Cardiac septum (tissue), 1 donor: ENCODE measurements at places on chromosomes 2 and 18. TPM values are rescaled to one million over a fixed set of nuclear protein-coding genes. Genes with fewer than 3 reads are reported as not detected.

GRCh38 chr2:102120701-102121159 is 21.8 kb upstream of the IL1R1 start:
- no peak for DNase-seq

DNA sequence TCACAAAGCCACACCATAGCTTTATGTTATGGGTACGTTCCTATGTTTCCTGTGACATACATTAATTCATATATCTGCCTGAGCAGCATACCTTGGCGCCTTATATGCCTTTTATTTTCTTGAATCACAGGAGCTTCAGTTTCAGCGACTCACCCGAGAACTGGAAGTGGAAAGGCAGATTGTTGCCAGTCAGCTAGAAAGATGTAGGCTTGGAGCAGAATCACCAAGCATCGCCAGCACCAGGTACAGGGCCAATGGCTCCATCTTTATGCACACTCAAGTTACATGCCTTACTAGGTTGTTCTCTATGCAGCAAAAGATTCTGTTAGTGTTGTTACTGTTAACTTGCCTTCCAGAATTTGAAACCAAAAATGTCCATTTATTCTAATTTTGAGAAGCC is 120.4 kb downstream of the PKP4 start:
- DNase-seq = no peak

DNA sequence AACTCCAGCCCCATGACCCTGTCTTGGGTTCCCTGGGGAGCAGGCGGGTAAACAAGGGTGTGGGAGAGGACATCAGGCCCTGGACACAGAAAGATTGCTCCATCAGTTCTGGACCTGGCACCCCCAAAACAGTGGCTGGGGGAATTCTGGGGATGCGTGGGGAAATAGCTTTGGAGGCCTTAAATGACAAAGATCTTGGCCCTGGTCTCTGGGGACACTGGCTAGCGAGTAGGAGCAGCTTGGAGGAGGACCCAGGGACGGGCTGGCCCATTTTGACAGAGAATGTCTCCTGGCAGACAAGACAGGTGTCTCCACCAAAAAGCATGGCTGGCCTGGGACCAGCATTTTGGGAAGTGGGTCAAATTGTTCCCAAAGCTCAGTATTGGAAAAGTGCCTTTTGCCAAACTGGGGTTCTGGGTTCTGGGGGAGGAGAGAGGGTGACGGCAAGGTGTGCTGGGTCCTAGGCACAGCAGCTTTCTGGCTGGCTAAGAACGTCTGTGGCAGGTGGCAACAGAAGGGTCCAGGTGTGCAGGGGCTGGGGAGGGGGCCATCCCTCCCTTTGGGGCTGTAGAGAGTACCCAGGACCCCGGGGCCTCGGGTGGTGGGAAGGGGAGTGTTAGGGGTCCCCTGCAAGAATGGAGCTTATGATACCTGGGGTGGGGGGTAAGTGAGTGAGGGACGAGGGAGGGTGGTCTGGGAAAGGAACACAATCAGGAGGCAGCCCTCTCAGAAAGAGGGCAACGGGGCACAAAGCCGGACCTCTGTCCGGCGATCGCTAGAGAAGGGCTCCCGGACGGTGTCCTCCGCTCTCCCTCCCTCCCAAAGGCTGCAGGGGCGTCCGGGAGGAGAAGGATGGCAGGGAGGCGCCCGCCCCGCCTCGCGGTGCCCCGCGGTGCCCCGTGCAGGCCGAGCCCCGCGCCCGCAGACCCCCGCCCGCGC is 556 bp downstream of the CYRIA start:
- no peak for DNase-seq

GRCh38 chr2:112993831-112994230 is 11.4 kb upstream of the IL36A start:
- DNase-seq = no peak

- DNase-seq = no peak
Measured at GRCh38 chr2:203346612-203347011, 18.4 kb downstream of the ABI2 start.

GRCh38 chr18:76420898-76421684 is 74.0 kb downstream of the ZNF516 start:
- no peak for DNase-seq

GRCh38 chr2:226678422-226678821 is 121.2 kb downstream of the IRS1 start:
- DNase-seq = no peak

- DNase-seq = peak; percentile 64
Measured at GRCh38 chr2:232336241-232336736, 42.3 kb upstream of the ALPP start.

GRCh38 chr18:56166914-56167313 is 471.5 kb downstream of the TXNL1 start:
- DNase-seq = no peak

- DNase-seq = no peak
Measured at GRCh38 chr2:206086716-206087350, 859 bp upstream of the INO80D start.

DNA sequence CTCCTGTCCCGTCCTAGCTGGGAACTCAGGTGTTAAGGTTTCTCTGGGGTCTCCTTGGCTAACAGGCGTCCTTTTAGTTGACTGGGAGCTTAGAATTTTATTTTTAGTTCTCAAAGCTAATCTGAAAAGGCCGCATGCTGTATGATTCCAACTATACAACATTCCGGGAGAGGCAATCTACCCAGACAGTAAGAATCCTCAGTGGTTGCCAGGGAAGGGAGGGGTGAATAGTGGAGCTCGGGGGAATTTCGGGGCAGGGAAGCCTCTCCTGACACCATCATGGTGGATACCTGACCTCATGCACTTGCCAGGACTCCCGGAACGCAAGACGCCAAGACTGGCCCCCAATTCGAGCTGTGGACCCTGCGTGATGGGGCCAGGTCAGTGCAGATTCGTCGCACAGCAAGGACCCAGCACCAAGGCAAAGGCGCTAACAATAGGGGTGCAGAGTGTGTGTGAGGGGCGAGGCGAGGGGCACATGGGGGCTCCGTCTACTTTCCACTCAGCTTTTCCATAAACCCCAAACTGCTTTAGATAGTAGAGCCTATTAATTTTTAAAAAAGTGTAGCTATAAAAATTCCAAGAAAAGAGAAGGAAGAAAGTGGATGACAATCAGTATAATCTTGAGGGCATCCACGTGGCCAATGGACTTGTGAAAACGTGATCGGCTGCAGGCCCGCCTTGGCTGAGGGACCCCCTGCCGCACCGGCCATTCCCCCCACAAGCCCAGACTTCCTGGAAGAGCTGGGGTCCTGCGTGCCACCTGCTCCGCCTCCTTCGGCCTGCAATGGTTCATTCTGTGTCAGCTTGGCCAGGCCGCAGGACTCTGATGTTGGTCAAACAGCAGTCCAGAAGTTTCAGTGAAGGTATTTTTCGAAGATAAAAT is 17.3 kb downstream of the PDCD1 start:
- DNase-seq = peak; percentile 74

DNA sequence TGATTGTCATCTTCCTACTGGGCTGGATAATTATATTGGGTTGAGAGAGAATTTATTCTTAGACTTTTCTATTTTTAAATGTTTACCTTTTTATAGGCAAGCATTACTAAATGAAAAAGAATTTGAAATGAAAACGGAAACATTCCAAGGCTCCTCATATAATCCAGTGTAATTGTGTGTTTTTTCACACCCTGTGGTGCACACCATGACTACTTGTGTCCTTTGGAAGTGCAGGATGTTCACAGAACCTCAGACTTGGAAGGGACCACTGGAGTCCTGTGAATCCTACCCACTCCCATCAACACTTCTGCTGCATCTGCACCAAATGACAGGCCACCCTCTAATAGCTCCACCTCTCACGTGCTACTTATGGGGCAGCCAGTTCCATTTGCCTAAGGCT is 48.0 kb downstream of the NAT8 start:
- no peak for DNase-seq

- no peak for DNase-seq
Measured at GRCh38 chr2:101251844-101252407, 760 bp upstream of the CNOT11 start.

DNA sequence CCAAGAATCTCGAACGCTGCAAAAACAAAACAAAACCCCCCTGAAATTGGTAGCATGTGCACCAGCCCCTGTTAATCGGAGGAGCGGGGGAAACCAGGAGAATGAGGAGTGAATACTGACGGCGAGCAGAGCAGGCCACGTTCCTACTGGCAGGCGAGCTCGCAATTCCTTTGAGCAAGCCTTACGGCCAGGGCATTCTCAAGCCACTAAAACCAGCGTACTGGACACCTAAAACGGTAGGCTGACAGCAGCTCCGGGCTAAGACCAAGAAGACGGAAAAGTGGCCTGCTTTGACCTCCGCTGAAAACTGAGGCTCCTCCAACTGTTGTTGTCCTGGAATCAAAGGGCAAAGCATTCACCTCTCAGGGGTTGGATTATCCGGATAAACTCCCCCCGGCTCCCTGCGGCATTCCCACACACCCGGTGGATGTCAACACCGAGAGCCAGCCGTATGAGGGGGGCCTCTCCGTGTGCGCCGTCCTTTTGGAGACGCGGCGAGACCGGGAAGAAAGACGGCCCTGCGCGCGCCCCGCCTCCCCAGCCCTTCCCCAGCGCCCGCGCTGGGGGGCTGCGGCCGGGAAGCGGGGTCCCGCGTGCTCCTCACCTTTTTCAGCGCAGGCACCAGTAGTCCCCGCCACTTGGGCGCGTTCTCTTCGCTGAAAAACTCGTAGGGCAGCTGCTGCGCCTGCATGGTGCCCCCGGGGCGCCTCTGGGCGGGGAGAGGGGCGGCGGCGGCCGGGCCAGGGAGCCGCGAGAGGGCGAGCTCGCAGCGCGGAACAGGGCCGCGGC is 925 bp downstream of the SOS1 start:
- peak; percentile 80 for DNase-seq

DNA sequence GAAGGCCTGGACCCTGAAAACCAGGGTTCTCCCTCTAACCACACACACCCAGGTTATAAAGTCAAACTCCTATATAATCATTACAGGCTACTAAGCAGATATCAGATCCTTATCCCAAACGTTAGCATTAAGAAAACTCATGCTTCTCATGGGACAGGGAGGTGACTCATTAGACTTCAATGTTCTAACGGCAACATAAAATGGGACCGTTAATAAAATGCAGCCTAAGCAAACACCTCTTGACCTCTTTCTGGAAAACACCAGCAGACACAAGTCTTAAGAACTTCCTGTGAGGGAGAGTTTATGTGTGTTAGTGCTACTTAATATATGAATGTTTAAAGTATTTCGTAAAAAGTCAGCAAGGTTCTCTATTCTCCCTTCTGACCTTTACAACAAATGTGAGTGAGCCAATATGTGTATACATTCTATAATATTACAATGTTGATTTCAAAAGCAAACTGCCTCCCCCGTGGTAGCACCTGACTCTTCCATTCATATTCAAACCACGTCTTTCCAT is 31.7 kb downstream of the LPIN2 start:
- no peak for DNase-seq

GRCh38 chr2:172456002-172456401 is 28.6 kb downstream of the ITGA6 start:
- DNase-seq = no peak

GRCh38 chr2:20617081-20617575 is 33.8 kb downstream of the HS1BP3 start:
- DNase-seq = peak; percentile 84

DNA sequence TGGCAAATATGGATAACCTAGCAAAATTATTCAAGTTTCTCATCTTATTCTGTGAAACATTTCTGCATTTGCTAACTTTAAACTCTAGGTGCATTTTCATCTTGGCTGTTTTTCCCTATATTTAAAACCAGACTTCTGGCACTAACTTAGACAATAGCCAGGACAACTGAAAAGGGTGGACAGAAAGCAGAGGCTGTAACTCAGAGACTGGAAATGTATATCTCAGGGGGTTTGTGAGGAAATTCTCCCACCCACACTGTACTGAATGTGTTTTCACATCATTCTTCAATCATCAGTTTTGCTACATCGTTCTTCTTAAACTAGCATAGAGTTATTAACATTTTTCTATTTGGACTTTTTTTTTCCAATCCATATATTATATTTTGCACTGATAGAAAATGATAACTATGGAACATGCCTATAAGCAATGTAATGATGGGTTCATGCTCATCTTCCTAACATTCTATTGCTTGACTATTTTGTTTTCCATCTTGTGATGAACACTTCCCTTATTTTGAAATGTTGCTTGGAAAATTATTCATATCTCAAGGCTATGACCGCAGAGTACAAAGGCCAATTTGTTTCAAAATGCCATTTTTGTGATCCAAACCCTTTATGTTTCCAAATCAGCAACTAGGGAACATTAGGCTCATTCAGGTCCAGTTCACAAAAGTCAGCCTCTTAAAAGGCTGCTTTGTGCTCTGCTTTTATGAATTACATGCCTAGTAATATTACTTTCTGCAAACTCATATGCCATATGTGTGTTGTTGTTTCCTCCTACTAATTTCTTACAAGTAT is 125.8 kb upstream of the CDH19 start:
- no peak for DNase-seq

- no peak for DNase-seq
Measured at GRCh38 chr2:40457837-40458236, 5.9 kb upstream of the SLC8A1 start.

GRCh38 chr2:85756822-85757435 is 3.1 kb downstream of the ATOH8 start:
- DNase-seq = no peak

- DNase-seq = no peak
Measured at GRCh38 chr2:152655880-152656279, 61.4 kb downstream of the PRPF40A start.

- DNase-seq = no peak
Measured at GRCh38 chr2:29233428-29233827, 118.2 kb downstream of the CLIP4 start.

QPCT gene
- total RNA-seq = 5.2 TPM

STK39 gene
- 24.6 TPM for total RNA-seq

NMS gene
- total RNA-seq = not detected

BCL11A gene
- total RNA-seq = 16.9 TPM

COL3A1 gene
- 180 TPM for total RNA-seq

SH3RF3 gene
- total RNA-seq = 11.2 TPM

TWIST2 gene
- total RNA-seq = 0.83 TPM

LOXL3 gene
- total RNA-seq = 2.8 TPM

TRIM54 gene
- total RNA-seq = 218 TPM

FBXO15 gene
- 0.51 TPM for total RNA-seq
